ENCODE measurements at places on chromosomes 16 and 17.

- no peak for DNase-seq
Observed at GRCh38 chr16:56583351-56584168, 5.8 kb upstream of the MT3 start.

DNA sequence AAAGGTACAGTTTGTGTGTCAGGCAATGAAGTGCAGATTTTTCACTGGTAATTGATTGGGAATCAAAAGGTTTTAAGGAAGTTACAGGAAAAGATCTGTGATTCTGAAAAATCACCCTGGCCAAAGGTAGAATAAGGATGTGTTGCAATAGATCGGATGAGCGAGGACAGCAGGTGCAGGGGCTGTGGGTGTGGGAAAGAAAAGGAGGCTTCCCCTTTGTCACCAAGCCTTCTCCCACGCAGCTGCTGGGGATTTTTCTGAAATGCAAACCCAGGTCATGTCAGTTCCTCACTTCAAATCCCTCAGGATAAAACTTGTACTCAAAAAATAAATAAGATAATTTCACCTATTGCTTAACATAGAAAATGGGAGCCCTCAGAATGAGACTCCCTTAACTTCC is 47.9 kb upstream of the ARHGAP17 start:
- no peak for DNase-seq

DNA sequence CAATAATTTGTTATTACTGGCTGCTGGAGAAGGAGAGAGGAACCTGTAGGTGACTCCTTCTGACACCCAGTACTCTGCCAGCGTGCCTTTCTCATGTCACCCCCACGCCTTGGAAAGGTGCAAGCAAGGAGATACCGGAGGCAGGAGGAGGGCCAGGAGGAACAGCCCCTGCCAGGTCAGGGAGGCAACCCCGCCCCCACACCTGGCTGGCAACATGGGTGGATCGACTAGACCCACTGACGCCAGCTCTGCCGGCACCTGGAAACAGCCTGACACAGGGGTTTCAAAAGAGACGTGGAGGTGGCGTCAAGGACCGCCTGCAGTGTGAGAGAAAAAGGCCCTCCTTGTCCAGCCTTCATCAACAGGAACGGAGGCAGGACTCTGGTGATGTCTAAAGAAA is 62.3 kb downstream of the CYB5B start:
- no peak for DNase-seq

- DNase-seq, result no peak
Observed at GRCh38 chr17:17437461-17437860, 39.3 kb upstream of the MED9 start.

DNA sequence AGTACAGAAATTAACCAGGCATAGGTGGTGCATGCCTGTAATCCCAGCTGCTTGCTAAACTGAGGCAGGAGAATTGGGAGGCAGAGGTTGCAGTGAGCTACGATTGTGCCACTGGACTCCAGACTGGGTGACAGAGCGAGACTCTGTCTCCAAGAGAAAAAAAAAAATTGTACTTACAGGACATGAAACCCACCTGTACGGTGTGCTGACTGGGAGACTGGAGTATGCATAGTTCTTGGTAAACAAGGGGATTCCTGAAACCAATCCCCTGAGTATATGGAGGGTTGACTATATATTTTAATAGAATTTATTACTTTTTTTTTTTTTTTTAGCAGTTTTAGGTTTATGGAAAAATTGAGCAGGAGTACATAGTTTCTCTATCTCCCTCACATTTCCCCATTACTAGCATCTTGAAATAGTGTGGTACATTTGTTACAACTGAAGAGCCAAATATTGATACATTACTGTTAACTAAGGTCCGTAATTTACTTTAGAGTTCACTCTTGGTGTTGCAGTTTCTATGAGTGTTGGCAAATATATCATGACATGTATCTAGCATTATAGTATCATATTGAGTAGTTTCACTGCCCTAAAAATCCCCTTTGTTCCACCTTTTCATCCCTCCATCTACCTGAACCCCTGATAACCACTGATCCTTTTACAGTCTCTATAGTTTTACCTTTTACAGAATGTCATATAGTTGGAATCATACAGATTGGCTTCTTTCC is 19.3 kb downstream of the TENT4B start:
- no peak for DNase-seq

GRCh38 chr17:21297026-21297520 is 12.6 kb downstream of the MAP2K3 start:
- DNase-seq, result no peak

- DNase-seq, result no peak
Observed at GRCh38 chr16:75319513-75320411, 68.3 kb upstream of the BCAR1 start.

DNA sequence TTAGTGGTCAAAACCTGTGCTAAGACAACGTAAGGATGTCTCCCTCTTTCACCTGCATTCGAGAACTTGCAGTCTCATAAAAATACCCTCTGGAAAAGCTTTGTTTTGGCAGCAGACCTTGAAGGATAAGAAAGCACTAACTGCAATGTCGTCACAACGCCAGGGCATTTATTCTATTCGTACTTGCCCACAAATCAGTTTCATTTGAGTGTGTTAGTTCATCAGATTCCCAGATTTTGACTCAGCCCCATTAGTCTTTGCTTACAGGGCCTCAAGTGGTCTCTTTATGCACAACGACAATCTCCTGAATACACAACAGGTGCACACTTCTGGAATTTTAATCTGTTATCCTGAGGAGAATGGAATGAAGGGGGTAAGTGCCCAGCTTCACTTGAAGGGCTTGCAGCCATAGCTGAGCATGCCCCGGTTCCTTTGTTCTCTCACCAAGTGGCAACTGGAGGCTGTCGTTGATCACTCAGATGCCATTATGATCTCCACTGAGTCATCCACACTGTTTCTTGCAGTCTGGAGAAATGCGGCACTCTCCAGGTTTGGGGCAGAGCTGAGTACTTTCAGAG is 58.8 kb downstream of the CLEC19A start:
- no peak for DNase-seq

DNA sequence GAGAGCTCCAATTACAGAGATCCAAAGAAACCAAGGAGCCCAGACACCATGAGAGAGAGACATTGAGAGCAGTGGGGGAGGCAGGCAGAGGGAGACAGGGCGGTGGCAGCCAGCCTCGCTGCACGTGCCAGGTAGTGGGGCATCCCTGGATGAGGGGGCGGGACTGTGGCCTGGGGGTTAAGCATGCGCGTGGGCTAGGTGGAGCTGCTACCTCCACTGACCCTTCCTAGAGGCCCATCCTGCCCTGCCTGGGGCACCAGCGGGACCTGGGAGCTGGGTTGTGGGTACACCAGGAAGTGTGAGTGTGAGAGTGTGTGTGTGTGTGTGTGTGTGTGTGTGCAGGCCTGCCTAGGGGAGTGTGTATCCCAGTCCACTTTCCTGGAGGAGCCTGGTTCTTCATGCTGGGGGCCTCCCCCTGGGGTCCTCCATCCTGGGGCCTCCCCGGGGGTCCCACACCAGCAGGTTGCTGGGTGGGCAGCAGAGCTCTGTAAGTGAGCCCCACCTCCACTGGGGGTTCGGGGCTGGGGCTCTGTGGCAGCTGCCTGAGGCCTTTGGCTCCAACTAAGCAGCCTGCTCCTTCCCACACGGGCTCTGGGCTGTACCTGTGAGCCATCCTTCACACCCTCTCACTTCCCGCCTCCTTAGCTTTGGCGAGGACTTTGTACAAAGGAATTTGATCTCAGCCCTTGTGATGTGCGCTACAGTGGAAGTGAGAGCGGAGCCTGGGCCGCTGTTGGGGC is 127.4 kb downstream of the IRF8 start:
- no peak for DNase-seq

- no peak for DNase-seq
Observed at GRCh38 chr17:9987779-9988585, 82.9 kb upstream of the RCVRN start.

DNA sequence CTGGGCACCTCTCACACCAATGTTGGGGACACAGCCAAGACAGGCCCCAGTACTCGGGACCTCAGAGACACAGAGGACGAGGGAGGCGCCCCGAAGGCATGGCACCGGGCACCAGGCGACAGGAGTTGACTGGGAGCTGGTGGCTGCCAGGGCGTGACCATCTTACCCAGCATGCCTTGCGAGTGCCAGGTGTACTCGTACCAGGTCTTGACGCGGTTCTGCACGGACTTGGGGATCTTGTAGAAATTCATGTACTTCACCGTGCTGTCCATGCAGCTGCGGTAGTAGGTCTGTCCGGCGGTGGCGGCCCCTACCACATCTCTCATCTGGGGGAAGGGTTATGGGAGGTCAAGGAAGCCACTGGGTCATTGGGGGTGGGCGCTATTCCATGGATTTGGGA is 67.3 kb downstream of the CNGB1 start:
- no peak for DNase-seq

DNA sequence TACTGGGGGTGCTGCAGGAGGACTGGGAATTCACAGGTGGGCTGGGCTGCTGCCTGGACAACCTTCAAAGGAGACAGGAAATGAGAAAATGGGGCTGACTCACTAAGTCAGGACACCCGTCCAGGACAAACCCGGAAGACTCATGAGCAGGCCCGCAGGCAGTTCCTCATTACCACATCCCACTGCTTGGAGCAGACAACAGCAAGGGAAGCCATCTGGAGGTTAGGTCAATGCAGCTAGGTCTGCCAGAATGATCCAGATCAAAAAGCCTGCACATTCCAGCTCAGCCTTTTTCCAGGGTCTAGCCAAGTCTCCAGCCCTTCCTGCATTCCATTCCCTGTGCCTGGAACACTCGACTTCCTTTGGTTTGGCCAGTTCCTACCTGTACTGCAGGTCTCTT is 536.5 kb upstream of the CDH11 start:
- DNase-seq, result no peak
